ENCODE measurements at places on chromosomes 12 and 14.

GRCh38 chr14:28867571-28867970, 101.0 kb downstream of the FOXG1 start:
- peak; percentile 30 for DNase-seq

GRCh38 chr12:62724947-62725451, 210.0 kb downstream of the PPM1H start:
- no peak for DNase-seq

GRCh38 chr14:50340963-50341362, 28.8 kb downstream of the DMAC2L start:
- DNase-seq: no peak

DNA sequence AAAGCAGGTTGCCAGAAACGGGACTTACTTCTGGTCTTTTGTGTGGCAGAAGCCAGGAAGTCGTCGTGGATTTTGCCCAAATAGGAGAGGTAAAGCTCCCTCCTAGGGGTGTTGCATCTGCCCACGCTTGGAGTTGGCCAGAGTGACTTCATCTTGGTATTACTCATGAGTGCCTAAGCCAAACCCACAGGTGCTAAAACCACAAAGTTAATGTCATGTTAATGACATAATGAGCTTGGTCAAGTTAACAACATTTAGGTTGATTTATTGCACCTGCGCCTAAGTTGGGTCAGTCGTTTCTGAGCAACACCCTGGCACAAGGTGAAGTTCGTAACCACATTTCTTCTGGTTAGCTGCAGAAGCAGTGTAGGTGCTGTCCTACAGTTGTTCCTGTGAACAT, 225.2 kb downstream of the FUT8 start:
- DNase-seq: no peak

All from pons (tissue), 1 donor.